Smooth muscle cell of trachea (primary cell): ENCODE measurements at places on chromosomes 3 and 15. TPM values are rescaled to one million over a fixed set of nuclear protein-coding genes. Genes with fewer than 3 reads are reported as not detected.

The KNG1 gene
- total RNA-seq = not detected in 2 replicates

The CYP1A2 gene
- total RNA-seq = not detected in 2 replicates

The SERINC4 gene
- total RNA-seq = 0.15 TPM in 1 of 2 replicates, not detected in the other

The IGDCC3 gene
- not detected in 2 replicates for total RNA-seq

The MST1R gene
- total RNA-seq = 1.7 and 1.9 TPM in 2 replicates

The GOLGA6L4 gene
- total RNA-seq = 1.2 and 3.6 TPM in 2 replicates

The CHAC1 gene
- total RNA-seq = 9.3 and 16.9 TPM in 2 replicates

The PTH1R gene
- total RNA-seq = 0.66 TPM in 1 of 2 replicates, not detected in the other

The WDR82 gene
- 66.3 and 69.6 TPM in 2 replicates for total RNA-seq

The DNAH12 gene
- total RNA-seq = under 0.01 and 0.17 TPM in 2 replicates

The UROC1 gene
- total RNA-seq = not detected in 2 replicates

The ZXDC gene
- 17.7 and 27.1 TPM in 2 replicates for total RNA-seq

The TLR9 gene
- total RNA-seq = under 0.01 and 0.17 TPM in 2 replicates

The CAMK2N2 gene
- not detected in 2 replicates for total RNA-seq

The PODXL2 gene
- 1.0 and 1.8 TPM in 2 replicates for total RNA-seq

The PXYLP1 gene
- total RNA-seq = 6.7 and 9.1 TPM in 2 replicates

The SKOR1 gene
- total RNA-seq = 0.15 and 0.17 TPM in 2 replicates

The SIDT1 gene
- total RNA-seq = not detected in 2 replicates

The GRAMD1C gene
- 3.8 and 7.1 TPM in 2 replicates for total RNA-seq

The AGBL1 gene
- not detected in 2 replicates for total RNA-seq

The GOLGA6B gene
- total RNA-seq = not detected in 2 replicates

The SPSB4 gene
- not detected in 2 replicates for total RNA-seq

The SSUH2 gene
- total RNA-seq = 0.17 TPM in 1 of 2 replicates, not detected in the other

The SLC28A1 gene
- not detected in 2 replicates for total RNA-seq

The MESP2 gene
- 0.58 and 1.3 TPM in 2 replicates for total RNA-seq

The MOBP gene
- under 0.01 TPM in 1 of 2 replicates, not detected in the other for total RNA-seq

The HRH1 gene
- total RNA-seq = 17.2 and 35.6 TPM in 2 replicates

The AP3B2 gene
- 0.15 and 1.5 TPM in 2 replicates for total RNA-seq

The ZMYND10 gene
- 1.5 and 2.9 TPM in 2 replicates for total RNA-seq

The IL20RB gene
- total RNA-seq = 2.6 and 6.9 TPM in 2 replicates

The ZBBX gene
- not detected in 2 replicates for total RNA-seq

The SAMD7 gene
- not detected in 2 replicates for total RNA-seq

The EPHB1 gene
- total RNA-seq = under 0.01 and 0.15 TPM in 2 replicates

The FOXB1 gene
- not detected in 2 replicates for total RNA-seq

The MNS1 gene
- total RNA-seq = 1.2 and 3.9 TPM in 2 replicates
